ENCODE measurements at places on chromosomes 1 and 21.

- no peak for DNase-seq
Measured at GRCh38 chr1:237145379-237146135, 103.6 kb downstream of the RYR2 start.

DNA sequence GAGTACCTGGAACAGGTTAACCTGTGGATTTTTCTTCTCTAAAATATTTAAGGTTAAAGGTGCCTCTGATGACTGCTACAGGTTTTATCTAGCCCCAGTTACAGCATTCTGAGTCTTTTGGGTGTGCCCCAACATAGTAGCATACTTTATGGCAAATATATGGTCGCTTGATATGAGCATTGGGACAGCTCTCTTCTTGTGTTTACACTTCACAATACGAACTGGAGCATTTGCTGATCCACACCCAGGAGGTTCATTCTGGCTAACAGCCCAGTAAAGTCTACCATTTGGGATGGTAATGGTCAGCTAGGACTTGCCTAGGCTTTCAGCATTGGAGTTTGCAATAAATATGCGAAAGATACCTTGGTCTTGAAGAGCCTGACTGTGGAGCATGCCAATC is 101.3 kb downstream of the DISP1 start:
- no peak for DNase-seq

DNA sequence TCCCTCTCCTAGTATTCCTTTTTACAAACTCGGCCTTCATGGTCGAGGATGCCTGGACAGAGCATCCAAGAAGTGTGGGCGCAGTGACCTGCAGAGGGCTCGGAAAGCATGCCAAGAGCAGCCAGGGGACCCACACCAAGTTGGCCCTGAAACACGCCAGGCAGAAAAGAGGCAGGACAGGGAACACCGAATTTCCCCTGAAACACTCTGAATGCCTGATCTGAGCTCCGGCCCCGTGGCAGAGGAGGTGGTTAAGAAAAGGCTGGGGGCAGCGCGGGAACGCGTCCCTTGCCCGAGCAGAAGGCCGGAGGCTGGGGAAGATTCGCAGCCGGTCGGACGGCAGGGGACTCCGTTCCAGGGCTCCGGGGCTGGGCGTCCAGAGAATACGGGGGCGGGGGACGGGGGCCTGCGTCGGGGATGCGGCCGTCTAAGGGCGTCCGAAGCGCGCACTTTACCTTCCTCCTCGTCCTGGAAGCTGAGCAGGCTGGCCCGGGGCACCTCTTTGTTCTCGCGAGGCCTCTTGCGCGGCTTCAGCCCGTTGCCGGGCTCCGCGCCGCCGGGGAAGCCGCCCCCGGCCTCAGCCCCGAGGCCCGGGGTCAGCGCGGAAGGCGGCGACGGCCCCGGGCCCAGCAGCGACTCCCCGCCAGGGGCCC is 558 bp downstream of the PAXBP1 start:
- DNase-seq = peak; percentile 47

DNA sequence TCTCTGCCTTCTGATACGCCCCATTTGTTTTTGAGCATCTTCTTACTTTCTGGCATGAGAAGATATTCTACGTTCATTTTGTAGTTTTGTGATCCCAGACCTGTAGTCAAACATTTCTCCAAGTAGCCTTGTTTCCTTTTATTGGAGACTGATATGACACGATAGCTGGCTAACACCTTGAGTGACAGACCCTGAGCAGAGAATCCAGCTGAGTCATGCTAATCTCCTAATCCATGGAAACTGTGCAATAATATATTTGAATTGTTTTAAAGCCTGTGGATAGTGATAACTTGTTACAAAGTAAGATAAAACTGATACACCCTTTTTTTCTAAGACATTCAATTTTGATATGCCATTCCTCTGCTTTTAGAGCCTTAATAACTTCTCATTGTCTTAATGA is 1.2 kb upstream of the IFI44L start:
- no peak for DNase-seq

DNA sequence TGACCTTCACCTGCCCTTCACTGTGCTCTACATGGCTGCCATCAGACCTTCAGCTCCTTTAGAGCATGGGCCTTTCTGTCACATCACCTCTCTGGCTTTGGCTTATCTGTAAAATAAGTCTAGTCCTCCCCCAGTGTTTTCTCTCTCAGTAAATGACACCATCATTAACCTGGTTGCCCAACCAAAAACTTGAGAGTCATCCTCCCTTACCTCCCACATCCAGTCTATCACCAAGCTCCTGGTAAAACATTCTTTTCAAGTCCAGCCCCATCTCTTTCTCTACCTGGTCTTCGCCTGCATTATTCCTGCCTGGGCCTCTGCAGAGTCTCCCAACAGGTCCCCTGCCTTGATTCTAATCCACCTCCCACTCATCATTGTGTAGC is 13.1 kb downstream of the SLC26A9 start:
- DNase-seq = no peak

DNA sequence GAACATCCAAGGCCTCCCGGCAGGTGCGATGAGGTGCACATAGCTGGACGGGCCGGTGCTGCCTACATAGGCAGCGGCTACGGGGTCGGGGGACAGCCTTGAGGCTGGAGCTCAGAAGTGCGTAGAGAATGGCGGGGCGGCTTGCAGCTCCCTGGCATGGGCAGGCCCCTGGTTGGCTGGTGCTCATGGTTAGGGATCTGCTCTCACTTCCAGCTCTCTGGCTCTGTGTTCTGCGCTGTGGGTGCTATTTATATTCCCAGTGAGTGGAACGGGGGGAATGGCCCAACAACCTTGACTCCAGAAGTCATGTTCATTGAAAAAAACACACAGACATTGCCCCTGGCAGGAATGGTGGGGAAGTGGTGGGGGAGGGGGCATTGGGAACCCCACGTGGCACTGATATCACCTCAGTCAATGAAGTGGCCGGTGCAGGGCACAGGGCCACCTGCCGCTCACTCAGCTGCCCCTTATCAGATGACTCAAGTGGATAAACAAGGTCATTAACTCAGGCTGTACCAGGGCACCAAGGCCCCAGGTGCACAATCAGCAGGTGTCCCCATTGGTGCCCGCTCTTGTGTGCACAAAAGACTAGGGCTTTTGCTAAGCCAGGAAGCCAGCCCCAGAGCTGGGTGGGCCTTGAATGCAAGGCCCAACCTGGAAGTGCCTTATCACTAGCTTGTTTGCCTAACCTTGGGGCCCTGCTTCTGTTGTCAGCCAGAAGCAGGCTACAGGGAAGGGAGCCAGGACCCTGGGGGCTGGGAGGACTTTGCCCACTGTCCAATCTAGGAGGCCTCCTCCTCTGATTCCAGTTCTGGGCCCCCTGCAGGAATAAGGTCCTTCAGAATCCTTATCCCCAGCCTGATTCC is at the start of gene NR0B2:
NR0B2 (minus strand) TSS at position 222 of the 866 bp plus-strand sequence; CDS start at position 187, 35 bp downstream.
- DNase-seq = no peak

- DNase-seq = peak; percentile 12
Measured at GRCh38 chr21:42850866-42851391, 28.4 kb downstream of the WDR4 start.

DNA sequence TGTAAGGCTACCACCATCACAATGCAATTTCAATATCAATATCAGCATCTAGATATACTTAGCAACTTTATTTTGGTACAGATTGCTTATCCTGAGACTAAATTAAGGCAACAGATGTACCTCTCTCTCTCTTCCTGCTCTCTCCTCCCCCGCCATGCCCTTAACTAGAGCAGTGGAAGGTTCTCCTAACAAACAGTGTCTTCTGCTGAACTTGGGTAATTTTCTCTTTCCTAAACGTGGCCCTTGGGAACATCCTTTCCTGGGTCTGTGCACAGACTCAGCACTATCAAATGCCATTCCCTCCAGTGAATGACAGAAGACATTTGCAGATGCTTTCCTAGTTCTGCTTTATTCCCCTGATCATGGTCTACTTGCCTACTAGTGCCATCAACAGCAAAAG is 85.6 kb upstream of the TTC39A start:
- DNase-seq = no peak

GRCh38 chr21:45983981-45984551 is 2.5 kb downstream of the COL6A1 start:
- no peak for DNase-seq

GRCh38 chr1:224106568-224107281 is 7.2 kb upstream of the FBXO28 start:
- no peak for DNase-seq

DNA sequence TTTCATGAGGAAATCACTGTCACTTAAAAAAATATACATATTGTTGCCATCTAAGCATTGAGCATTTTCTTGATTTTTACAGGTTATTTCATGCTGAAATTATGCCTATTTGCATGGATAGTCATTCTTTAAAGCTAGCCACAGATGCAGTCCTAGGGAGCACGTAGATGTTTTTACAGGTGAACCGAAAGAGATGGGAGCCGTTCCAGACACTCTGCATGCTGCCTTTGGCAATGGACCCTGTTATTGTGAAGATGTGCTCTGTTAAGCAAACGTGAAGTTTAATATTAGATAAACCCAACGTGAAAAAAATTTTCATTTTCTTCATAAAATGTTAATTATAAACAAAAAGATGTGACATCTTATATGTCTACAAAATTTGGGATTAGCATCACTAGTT is 7.1 kb downstream of the PROX1 start:
- DNase-seq = no peak

DNA sequence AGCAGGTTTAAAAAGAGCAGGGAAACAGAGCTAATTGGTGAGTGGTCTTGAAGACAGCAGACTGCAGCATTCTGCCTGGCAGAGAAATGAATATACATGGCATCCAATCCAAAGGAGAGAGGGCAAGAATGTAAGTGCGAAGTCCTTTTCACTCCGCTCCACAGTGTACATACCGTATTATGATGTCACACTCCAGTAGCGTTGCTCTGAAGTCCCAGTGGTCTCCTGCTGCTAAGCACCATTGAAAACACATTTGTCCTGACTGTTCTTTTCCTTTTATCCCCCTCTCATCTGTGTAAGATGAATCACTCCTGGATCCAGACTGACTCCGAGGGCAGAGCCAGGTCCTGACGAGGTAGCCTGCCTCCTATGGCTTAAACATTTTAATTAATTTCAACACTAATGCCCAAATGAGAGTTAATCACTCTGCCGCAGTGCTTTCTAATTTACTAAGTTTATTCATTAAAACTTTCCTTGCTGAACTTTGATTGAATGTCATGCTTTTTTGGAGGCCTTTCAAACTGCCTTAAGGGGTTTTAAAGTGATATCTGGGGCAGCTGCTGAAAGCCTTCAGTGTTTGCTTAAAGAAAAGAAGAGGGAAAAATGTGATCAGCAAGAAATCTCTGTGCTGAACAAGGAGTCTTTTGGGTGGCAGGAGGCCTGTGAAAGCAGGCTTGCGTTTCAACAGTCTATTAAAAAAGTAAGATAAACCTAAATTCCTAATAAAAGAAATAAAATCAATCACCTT is 227.2 kb downstream of the ATG4C start:
- no peak for DNase-seq

DNA sequence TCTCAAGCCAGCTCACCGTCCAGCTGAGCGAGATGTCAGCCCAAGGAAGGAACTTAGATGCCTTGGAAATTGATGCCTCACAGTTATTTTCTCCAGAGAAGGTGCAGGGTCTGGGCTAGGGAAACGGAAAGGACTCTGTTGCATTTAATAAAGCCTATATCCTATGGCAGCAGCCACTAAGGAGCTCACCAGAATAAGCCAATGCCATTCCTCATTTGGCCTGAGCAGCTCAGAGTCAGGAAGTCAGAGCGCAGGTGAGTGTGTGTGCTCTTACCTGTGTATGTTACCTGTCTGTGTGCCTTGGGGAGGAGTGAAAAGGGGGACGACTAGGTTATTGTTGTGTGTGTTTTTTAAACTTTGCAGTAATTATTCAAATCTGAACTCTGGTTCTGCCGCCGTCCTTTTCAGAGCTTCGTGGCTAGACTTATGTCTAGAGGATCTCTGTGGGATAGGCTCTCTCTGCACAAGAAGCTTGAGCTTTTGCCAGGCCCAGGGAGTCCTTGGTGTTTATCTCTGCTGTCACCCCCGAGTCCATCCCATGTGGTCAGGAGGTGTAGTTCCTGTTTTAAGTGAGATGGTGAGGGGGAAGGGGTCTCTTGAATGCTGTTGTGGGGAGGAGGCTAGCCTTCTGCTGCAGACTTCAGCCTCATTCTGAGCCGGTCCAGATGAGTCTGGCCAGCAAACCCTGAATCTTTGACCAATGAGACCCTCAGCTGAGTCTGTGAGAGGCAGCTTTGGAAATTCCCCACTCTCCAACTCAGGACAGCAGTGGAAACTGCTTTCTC is 2.4 kb downstream of the TMCC2 start:
- no peak for DNase-seq

DNA sequence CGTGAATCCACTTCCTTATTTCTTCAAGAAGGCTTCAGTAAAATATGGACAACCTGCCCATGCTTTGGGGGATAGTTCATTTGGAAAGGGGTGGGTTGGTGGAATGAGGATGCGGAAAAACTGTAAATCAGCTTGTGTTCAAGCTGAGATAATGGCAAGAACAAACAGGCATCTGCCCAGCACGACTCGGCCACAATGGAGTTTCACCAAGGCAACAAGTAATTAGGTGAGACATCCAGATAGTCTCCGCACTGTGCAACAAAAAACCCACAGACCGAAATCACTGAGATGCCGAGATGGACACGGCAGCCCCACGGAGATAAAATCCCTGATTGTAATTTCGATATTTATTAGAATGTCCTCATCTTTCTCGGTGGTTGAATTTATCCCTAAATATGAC is 455.2 kb downstream of the AJAP1 start:
- DNase-seq = no peak

GRCh38 chr1:238060061-238060460 is 169.3 kb upstream of the ZP4 start:
- DNase-seq = no peak
